ENCODE measurements at places on chromosomes 6 and 20.

DNA sequence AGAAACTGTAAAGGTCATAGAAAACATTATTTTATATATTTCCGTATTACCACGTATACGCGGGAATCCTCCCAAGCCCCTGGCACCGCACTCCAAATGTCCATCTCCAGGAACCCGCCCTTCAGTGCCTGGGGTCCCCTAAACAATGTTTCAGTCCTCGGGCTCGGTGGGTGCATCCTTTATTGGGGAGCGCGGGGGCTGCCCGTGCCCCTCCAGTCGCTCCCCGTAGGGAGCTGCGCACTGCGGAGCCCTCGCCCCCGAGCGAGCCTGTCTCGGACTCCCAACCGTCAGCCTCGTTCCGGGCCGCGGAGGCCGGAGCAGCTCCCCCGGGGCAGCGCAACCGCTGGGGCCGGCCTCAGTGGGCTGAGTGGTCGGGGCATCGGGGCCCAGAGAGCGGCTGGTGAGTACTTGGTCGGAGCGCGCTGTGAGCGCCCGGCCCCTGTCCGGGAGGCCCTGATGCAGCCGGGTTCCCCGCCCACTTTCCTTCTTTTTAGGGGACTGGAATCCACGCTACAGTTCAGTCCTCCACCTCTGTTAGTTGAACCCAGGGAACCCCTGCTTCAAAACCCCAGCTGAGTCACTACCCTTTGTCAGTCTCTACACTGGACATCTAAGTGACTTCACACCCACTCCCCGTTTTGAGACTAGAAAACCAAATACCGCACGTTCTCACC is at the start of gene DNAH8:
Gene DNAH8 (plus strand): TSS at position 296 of the 674 bp plus-strand sequence. CDS start 7,499 bp downstream, outside the sequence.
- peak; percentile 47 for DNase-seq

DNA sequence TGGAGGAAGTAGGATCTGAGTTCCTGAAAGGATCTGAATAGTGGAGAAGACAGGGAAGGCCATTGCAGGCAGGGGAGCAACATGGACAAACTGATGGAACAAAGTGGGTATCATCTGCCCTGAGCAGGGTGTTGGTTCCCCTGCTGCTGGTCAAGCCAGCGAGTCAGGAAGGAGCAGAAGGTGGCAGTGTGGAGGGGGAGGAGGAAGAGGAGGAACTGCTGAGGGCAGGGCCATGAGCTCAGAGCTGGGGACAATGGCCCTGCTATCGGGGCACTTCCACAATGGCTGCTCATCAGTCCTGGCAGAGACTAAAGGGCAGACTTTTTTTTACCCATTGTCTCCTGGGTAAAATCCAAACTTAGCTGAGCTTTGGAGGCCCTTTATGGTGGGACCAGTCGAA is 13.6 kb downstream of the CNBD2 start:
- no peak for DNase-seq

GRCh38 chr6:31888276-31889258 is 8.9 kb downstream of the EHMT2 start:
- DNase-seq = peak; percentile 83

DNA sequence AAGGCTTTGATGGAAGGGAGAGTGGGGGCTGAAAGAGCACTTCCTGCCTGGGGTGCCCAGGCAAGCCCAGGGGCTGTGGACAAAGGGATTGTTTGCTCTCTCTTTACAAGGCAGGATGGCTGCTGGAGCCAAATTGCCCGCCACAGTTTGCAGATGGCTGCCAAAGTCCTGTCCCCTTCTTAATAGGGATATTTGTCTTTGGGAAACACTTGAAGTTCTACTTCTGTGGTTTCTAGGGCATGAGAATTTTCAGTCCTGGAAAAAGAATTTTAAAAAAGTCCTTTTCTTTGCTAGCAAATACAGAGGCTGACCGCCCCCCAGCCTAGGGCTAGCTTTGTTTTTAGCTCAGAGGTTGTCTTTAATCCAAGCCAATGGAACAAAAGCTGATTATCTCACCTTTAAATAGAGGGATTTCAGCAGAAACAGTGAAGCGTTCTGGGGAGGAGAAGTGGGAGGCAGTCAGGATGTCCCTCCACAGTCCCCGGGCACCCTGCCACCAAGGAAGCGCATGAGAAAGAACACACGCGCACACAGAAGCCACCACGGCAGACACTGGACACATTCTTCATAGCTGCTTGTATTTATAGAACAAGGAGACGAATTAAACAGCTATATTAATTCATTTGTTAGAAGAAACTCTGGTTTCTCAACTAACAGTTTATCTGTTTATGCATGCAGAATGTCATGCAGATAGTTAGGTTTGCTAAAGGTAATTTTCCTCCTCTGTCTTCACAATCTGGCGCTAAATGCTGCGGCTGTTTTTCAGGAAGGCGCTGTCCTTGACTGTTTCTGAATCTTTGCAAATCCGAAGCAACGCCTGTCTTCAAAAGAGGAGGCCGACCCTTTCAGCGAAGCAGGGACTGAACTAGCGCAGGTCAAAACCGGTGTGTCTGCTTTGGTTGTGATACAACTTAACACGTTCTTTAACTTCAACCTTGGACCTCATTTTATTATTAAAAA is 736.9 kb downstream of the QKI start:
- no peak for DNase-seq

DNA sequence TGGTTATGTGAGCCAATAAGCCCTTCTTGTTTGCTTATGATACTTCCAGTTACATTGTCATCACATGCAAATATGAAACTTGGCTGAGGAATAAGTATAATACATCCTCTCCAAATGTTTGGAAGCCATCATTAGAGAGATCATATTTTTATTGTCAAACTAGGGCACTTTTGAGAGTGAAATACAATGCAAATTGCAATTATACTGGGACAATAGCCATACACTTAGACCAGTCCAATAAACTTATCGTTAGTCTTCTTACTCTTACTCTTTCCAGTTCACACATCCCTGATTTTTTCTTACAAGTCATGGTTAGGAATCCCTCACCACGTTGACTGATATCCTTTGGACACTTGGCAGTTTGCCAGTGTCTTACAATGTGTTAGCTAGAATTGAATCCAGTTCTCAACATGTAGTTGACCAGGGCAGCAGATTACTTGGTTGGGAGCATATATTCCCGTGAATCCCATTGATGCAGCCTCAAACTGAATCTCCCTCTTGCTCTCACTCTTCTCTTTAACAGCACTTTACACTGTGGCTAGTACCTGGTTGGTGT is 519.7 kb upstream of the ID4 start:
- no peak for DNase-seq

DNA sequence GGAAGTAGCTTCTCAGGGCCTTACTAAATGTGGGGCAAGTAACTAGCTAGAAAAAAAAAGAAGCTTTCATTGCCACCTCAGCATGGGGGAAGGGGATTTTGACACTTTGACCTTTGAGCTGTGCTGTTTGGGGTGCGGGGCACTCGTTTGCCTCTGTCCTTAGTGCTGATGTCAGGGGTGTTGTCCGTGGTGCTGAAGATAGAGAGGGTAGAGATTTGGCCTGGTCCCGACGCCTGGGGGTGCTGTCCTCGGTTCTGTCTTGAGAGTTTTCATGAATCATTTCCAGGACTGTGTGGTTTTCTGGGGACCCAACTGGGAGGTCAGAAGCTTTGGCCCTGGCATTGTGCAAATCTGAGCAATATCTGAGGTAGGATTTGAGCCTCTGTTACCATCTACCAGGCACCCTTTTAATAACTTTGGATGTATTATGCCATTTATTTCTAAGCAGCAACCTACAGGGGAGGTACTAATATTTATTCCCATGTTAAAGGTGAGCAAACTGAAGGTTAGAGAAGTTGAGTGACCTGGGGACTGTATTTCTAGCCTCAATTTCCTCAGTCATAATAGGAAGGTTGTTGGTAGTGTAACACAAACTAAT is 78.0 kb downstream of the DLGAP4 start:
- no peak for DNase-seq

- DNase-seq = no peak
Observed at GRCh38 chr6:34020807-34021553, 124.9 kb downstream of the GRM4 start.

DNA sequence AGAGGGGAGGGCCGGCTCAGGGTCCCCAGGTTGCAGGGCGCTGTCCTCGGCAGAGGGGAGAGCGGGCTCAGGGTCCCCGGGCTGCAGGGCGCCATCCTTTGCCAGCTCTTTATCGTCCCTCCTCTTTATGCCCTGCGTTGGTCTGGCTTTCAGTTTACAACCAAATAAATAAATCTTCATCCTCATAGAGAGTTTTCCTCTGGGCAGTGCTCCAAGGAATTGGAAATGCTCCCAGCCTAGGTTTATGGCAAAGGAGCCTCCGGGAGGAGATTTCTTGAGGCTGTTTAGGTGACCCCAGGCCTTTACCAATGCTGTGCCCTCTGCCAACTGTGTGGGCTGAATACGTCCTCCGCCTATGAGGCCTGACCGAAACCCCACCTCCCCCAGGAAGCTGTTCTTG is 60.2 kb downstream of the CHMP4B start:
- DNase-seq = no peak

- DNase-seq = no peak
Observed at GRCh38 chr20:46691196-46691595, 2.0 kb upstream of the TP53RK start.

GRCh38 chr6:145822456-145822855 is 7.9 kb upstream of the FBXO30 start:
- DNase-seq = no peak

- DNase-seq = no peak
Observed at GRCh38 chr6:156877126-156877863, 100.1 kb downstream of the ARID1B start.

GRCh38 chr6:33105386-33105785 is 29.6 kb downstream of the HLA-DPB1 start:
- no peak for DNase-seq

DNA sequence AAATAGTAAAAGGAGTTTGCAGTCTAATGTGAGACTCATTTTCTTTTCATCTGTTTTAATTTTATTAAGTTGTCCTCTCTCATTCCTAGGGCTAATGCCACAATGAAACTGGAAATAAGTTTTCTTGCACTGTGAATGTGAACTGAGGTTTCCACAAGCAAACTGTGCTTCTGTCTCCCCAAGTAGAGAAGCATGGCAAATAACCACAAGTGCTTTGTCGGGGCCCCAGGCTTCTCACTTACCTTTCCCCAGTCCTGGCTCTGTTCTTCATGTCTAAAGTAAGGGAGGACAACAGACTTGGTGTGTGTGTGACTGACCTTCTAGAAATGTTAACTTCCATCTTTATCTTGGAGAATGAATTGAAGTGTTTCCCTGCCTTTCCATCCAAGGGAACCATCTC is 80.8 kb downstream of the CBFA2T2 start:
- no peak for DNase-seq

DNA sequence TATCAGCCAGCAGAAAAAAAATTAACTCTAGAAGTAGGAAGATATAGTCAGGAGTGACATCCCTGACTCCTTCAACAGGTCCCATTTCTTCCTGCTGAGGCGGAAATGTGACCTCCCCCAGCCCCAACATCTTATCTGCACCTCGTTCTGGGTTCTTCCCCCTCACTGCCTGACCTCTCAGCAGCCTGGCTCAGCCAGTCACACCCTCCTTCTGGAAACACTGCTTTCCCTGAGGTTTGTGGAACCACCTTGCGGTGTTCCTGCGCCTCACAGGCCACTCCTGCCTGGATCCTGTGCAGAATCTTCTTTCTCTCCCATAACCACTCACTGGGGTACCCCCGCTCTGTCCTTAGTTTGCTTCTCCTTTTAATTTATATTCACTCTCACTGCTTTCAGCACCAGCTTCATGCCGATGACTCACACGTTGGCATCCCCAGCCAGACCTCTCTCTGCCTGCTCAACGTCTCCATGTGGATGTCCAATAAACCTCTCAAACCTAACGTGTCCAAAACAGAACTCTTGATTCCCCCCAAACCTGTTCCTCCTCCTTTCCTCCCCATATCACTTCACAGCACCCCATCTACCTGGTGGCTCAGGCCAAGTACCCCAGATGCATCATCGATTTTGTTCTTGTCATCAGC is 222.8 kb upstream of the PLN start:
- no peak for DNase-seq

All from SK-N-SH (cell line).